ENCODE measurements at places on chromosomes 1 and 21. TPM values are rescaled to one million over a fixed set of nuclear protein-coding genes. Genes with fewer than 3 reads are reported as not detected.

DNA sequence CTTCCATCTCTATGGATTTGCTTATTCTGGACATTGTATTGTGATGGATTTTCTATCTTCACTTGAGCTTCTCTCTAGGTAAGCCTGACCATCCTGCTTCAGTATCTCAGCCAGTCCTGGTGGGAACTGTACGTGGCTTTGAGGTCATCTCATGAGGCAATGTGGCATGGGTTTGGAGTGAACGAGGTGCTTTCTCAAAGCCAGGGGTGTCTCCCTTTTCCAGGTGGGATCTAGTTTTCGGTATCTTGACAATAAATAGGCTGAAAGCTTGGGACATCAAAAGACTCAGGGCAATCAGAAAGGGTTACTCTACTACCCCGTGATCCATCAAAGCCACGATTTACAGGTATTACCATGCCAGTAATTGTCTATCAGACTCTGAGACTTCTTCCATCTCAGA is 40.8 kb downstream of the AZIN2 start:
- no peak for DNase-seq

DNA sequence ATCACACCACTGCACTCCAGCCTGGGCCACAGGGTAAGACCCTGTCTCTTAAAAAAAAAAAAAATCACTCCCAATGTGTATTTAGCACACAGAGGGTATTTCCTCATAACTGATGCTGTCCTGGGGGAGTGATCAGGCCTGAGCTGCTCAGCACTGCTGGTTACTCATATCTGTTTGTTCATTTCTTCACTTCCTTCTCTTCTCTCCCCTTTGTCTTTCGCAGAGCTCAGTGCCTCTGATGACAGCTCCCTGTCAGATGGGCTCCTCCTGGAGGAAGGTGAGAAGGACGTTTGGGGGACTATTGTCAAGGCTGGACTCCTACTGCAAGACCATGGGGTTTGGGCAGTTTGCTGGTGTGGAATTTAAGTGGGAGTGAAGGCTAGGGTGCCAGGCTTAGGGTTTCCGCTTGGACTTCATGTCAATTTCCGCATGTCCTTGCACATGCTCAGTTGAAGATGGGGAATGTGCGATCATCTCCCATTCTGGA is 13.0 kb downstream of the INAVA start:
- no peak for DNase-seq

DNA sequence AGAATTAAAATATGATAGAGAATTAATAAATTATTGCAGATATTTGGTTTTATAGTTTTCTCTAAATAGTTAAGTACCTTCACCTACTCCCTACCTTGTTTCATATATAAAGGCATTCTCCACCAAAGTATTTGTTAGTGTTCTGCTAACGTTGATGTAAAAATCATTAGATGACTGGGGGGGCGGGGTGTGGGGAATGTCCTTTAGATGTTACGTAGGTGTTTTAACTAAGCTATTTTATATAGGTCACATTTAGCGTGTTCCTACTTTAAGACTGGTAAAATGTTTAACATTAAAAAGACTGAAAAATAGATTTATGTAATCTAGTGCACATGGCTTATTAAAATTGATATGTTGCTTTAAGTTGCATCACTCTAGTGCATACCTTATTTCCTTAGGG is 48.6 kb downstream of the PTPRC start:
- DNase-seq = no peak

The SCYL3 gene
- total RNA-seq = 9.1 TPM

DNA sequence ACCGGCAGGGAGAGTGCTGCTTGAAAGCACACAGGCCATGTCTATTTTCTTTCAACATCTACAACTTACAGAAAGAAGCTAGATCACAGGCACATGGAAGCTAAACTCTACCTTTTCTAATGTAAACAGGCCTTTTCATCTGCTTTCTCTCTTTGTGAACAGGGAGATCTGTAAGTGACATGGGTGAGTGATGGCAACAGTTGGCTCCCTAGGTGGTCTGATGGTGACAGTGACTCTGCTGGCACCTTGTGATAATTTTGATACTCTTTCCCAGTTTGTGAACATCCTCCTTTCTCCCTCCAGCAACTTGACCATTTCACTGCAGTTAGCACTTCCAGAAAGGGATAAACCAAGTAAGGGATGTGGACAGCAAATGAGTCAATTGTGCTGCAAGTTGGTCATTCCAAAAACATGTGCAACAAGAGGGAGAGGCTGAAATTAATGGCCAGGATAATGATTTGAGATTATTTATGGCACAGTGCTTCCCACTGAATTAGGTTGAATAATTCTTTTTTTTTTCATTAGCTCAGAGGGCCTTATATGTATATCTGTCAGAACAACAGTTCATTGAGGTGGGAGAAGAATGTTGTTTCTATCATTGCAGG is 89.5 kb downstream of the XCL2 start:
- DNase-seq = no peak

DNA sequence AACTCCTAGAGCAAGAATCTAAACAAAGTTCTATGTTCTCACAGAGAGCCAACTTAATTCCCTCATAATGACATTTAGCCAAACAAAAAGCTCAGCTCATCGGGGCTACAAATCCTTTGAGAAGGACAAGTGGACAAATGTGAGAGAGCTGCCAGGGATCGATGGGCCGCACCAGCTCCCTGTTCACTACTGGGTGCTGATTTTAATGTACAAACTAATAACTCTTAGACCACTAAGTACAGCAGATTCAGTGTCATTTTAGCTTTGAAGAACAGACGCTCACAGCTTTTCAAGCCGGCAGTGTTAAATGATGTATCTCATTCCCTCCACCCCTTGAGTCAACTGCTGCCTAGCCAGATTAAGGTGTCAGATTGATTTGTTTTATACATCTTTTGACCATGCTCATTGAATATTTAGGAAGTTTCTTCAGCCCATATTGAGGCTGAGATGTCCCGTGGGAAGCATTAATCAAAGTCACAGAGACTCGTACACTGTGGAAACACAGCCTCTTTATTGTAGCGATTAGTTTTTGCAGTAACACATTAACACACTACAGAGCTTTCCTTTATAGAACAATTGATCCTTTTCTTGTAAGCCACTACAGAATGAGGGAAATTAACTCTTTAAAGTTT is 21.1 kb downstream of the PROX1 start:
- no peak for DNase-seq

DNA sequence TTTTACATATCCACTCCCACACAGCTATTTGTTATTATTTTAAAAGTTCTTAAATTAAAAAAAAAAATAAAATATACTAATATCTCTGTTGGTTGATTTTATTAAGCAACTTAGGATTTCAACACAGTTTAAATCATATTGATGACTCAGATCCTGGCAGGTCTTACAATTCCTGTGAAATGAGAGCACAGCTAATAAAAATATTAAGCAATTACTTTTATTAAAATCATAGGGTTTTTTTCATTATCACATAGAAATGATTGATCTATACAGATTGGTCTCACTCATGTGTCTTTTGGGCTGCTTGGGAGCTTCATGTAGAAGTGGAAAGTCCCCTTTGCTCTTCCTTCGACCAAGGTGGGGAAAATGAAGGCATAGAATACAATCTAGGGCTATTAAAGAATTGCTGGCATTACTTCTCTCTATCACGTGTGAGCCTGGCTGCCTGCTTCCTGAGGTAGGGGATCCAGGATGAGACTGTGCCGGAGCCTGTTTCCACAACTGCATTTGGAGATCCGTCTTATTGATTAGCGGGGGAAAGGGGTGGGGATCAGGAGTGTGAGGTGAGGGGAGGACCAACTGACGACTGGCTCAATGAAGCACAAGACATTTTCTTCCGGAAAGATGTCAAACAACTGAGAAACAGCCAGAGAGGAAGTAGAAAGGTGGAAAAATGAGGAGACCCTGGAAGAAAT is 858.0 kb downstream of the USP25 start:
- no peak for DNase-seq

- no peak for DNase-seq
These were observed 47.4 kb downstream of the CAMTA1 start for GRCh38 chr1:6832531-6833188.

- no peak for DNase-seq
These were observed 38.1 kb upstream of the NBL1 start for GRCh38 chr1:19605967-19606366.

DNA sequence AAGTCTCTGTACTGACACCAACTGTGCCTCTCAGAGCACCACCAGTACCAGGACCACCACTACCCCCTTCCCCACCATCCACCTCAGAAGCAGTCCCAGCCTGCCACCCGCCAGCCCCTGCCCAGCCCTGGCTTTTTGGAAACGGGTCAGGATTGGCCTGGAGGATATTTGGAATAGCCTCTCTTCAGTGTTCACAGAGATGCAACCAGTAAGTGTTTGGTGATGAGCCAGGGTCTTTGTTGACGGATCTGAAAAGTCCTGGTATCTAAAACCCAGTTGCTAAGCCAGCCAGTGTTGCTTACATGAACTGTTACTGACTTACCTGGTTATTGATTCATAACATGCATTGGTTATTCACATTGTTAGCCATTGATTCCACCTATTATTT is 1.1 kb downstream of the C1orf56 start:
- DNase-seq = no peak

DNA sequence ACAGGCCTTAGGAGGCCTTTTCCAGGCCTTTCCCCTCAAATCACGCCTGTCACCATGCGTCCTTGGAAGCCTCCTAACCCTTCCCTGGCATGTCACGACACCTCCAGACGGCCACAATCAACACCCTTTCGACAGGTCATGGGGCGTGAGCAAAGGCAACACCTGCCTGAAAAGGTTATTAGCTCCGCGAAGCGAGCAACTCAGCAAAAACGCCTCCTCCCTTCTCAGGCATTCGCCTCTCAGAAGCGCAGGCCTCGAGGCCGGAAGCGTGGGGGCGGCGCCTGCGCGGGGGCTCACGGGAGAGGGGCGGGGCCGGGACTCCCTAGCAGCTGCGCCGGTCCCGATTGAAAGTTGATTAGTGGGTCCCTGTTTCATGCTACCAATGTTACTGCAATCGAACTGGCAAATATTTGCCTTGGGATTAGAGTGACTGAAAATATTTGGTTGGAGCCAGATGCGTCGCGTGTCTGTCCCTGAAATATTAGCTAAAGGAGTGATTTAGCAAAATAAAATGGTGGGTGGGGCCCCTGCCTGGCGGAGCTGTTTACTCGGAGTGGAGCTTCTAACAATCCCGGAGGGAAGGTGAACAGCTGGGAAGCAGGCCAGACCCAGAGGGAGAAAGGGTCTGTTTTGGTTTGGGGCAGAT is 44.9 kb downstream of the GFI1 start:
- DNase-seq = no peak

The ZZZ3 gene
- total RNA-seq = 52.4 TPM

DNA sequence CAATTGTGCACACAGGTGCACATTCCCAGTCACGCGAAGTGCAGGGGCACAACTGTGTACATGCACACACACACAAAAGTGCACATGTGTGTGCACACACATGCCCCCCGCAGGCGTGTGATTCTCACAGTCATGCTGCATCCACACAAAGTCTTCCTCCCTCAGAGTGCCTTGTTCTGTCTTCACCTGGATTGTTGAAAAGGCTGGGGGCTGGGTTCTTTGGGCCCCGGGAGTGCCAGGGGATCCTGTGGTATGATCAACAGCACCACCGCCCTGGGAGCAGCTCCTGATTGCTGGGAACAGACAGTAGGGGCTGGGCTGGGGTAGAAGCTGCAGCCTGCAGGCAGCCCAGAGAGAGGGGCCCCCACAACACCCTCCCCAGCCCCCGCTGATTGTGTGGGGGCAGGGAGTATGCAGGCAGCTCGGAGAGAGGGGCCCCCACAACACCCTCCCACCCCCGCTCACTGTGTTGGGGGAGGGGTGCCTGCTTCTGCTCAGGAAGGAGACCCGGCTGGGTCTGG is 3.4 kb downstream of the COL18A1 start:
- DNase-seq = no peak

DNA sequence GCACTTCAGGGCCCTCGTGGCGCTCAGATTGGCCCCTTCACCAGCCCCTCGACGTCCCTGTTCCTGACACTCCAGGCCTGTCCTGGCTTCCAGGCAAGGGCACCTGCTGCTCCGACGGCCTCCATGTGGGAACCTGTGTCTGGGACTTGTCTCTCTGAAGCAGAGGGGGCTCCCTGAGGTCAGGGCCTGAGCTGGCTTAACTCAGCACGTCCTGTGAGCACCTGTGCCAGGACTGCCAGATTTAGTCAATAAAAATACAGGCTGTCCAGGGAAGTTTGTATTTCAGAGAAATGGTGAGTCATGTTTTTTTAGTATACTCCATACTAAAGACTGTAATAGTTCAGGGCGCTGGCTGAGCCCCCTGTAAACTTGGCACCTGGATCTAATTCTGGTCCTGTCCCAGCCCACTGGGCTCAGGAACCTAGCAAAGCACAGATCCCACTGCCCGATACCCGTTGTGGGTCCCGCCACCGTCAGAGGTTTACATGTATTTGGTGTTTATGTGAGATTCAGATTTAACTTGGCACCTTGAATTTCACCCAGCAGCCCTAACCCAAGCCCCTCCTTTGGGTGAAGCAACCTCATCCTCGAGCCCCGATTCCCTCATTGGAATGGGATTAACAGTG is 109.9 kb upstream of the IFFO2 start:
- DNase-seq = no peak

- DNase-seq = no peak
These were observed 9.5 kb downstream of the COLGALT2 start for GRCh38 chr1:184027826-184028695.

DNA sequence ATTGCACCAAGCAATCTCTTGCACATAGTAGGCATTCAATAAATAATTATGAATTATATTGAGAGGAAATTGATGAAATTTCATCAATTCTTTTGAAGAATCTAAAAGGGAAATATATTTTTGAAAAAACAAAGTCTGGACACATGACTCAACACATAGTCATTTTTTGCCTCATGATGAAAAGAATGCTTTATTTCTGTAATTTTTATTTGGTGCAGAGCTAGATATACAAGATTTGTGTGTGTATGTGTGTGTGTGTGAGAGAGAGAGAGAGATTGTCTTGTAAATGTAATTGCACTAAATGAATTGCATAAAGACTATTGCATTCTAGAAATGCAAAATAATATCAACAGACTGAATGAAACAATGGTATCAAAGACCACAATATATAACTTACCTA is 206.2 kb upstream of the C1orf87 start:
- DNase-seq = no peak

GRCh38 chr1:233916706-233917105 is 12.2 kb downstream of the SLC35F3 start:
- DNase-seq = no peak

The KIF26B gene
- 6.2 TPM for total RNA-seq

DNA sequence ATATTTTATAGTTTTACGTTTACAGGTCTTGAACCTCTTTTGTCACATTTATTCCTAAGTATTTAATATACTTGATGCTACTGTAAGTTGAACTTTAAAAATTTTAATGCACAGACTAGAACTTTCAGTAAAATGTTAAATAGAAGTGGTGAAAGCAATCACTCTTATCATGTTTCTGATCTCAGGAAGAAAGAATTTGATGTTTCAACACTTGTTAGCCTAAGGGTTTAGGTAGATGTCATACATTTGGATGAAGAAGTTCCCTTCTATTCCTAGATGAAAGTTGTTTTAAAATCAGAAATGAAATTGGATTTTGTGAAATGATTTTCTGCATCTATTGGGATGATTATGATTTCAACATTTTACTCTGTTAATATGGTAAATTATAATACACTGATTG is 63.6 kb upstream of the TTLL7 start:
- no peak for DNase-seq
